ENCODE measurements at places on chromosomes 6 and 20.
A peak's percentile ranks its signal among the peaks of the same experiment; 100 is the strongest.

GRCh38 chr20:12512755-12513154, 496.0 kb upstream of the SPTLC3 start:
- DNase-seq: no peak

GRCh38 chr6:146898888-146899227, 300.1 kb downstream of the ADGB start:
- DNase-seq: no peak

GRCh38 chr6:128121190-128121589, 220.3 kb upstream of the THEMIS start:
- DNase-seq: no peak

DNA sequence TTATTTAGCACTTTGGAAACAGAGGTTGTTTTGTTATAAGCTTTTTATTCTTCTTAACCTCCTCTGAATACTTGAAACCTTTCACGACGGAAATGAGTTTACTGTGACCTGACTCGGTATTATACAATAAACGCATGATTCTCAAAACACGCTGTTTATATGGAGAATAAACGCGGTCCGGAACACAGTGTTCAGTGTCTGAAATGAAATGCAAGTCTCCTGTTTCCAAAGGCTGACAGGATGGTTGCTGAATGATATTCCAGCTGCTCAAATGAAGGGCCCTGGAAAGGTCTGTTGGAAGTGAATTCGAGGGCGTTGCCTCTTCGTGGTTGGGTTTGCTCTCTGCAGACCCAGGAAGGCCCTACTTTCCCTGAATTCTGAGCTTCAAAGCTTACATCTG, 83.4 kb downstream of the RSPH3 start:
- DNase-seq: no peak

GRCh38 chr6:156651486-156651885, 125.7 kb upstream of the ARID1B start:
- peak; percentile 34 for DNase-seq

DNA sequence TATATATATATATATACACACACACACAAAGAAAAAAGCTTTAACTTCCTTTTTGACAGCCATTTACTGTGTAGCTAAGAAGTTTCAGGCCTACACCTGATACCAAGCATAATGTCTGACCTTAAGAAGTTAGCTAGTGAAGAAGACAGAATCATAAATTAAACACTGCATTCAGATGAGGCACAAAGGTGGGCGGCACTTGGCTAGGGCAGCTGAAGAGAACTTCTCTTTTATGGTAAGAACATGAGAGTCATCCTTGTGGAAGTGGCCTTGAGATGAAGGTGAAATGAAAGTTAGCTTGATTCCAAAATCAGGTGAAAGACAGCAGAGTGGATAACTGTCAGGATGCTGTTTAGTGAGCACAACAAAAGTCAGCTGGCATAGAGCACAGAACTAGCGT, 46.5 kb downstream of the HTR1B start:
- DNase-seq: no peak

DNA sequence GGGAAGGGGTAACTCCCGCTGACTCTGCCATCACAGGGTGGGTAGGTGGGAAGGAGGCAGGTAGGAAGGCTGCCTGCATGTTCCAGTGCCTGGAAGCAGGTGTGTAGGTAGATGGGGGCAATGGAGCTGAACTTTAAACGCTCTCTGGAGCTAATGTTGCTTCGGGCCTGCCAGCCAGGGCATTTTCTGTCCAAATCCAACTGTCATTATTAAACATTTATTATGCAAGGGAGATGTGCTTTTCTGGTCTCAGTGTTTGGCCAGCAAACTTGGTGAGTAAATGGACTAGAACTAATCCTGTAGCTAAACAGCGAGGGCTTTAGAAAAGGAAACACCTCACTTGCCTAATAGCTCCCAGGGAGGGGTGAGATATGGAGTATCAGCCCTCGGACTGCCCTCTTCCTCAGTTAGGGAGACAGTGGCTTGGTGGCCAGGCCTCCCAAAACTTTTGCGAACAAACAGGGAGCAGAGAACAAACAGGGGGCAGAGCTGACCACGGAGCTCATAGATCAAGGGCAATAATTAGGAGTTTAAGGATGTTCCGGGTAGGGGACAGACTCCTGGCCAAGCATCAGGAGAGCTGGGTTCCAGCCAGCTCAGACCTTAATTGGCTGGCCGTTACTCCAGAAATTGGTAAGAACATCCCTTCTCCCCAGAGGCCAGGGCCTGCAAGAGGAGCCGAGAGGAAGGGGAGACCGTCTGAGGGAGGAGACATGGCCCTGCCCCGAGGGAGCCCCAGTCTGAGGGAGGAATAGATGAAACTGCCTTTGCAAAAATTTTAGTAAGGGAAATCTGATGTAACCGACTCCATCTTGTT, 131.1 kb downstream of the VEGFA start:
- no peak for DNase-seq

- DNase-seq: no peak
Observed at GRCh38 chr6:93454533-93454932, 35.2 kb upstream of the EPHA7 start.
